ENCODE measurements at places on chromosomes 1 and 21.

DNA sequence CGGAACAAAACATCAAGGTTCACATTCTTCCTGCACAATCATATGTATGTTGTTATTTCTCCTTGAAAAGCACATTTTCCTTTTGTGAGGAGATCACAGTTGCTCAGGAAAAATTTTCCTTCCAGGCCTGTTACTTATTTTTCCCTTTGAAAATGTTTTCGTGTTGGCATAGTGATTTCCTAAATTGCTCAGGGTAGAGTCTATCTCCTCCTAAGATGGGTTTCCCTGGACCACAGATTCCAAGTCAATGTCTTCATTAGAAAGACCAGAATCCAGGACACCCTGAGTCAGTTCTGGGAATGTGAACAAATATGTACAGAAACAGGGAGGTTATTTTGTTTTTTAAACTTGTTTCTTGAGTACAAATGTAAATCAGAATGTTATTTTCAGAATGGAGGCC is 94.3 kb upstream of the C1orf105 start:
- no peak for DNase-seq

GRCh38 chr21:42191696-42192595 is 27.0 kb upstream of the ABCG1 start:
- no peak for DNase-seq

DNA sequence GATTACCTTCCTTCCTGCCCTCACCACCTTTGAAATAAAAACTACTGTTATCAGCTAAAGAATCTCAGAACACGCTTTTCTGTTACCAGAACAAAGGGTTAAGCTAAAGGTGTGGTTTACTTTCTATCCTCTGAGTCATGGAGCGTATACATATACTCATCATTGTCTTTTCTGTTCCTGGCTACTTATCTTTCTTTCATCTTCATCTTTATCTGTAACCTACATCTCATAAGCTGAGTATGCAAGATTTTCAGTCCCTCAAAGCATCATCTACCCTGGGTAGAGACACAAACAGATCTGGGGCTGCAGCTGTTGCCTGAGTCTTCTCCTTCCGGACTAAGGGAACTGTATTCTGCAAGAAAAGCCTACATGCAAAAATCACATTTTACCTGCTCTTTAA is 75.6 kb downstream of the LMO4 start:
- DNase-seq: no peak

- no peak for DNase-seq
Measured at GRCh38 chr1:11794446-11795237, 11.1 kb downstream of the MTHFR start.

GRCh38 chr1:185408700-185409270 is 91.7 kb upstream of the IVNS1ABP start:
- DNase-seq: no peak

GRCh38 chr1:111538343-111539025 is 35.1 kb upstream of the ADORA3 start:
- DNase-seq: no peak

GRCh38 chr1:168089979-168090337 is 46.8 kb downstream of the GPR161 start:
- no peak for DNase-seq

GRCh38 chr1:3321559-3322449 is 132.7 kb upstream of the ARHGEF16 start:
- DNase-seq: no peak

DNA sequence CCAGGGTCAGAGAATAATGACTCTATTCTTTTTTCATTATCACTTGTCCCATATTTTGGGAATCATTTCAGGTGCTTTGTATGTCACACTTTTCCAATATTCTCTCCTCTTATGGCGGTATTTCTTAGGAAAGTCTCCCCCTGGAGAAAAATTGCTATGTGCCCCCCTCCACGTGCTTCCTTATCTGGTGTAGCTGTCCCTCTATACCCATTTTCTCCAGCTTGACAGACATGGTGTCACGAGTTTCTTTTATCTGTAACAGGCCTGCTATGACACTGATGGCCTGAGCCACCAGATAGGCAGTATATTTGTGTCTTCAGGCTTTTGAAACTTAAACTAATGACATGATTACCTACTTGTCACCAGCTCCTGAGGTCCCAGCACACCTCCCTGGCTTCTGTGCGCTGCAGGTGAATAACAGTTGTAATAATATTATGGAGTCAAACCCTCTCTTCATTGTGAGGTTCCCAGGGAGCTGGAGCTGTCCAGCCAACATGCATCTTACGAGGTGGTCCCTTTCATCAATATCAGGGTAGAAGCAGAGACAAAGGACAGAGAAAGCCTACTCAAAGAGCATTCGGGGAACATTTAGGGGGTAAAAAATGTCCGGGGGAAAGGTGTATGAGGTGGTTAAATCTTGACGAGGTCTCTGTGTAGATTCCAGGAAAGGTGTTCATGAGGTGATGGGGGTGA is 71.2 kb upstream of the DUSP10 start:
- no peak for DNase-seq

- DNase-seq: no peak
Measured at GRCh38 chr21:23524685-23525084, 2082.6 kb downstream of the MRPL39 start.

- no peak for DNase-seq
Measured at GRCh38 chr1:85319931-85320330, 43.5 kb upstream of the BCL10 start.

DNA sequence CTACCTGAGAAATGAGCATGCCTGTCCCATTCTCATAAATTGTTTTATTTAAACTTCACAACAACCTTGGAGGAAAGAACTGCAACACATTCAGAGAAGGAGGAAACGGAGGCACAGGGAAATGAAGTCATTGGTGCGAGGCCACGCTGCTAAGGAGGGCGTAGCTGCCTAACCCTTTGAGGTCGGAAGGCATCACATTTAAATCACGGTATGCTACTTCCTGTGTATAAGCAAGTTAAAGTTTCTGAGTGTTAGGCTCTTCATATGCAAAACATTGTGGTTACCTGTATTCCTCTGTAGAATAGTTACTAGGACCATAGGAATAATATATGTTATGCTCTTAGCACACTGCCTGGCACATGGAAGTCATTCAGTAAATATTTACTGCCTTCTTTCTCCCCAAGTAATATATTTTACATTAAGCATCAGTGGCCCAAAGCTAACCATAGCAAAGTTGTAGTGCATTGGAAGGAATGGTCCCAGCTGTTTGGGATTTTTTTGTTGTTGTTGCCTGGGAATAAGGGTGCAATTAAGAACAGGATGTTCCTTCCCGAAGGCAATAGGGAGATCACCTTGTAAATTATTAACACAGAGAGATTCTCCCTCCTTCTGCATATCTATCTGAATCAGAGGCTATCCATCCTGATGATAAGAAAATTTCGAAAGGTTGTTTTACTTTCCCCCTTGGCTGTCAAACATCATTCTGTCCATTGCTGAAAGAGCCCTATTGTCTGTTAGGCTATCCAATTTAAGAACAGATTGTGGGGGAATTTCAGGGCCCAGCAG is 192.2 kb upstream of the C8B start:
- DNase-seq: no peak

- no peak for DNase-seq
Measured at GRCh38 chr1:61261595-61261994, 179.2 kb downstream of the NFIA start.

Measured in right hindlimb (tissue), 1 donor.